ENCODE measurements at places on chromosomes 13 and 19. TPM values are rescaled to one million over a fixed set of nuclear protein-coding genes. Genes with fewer than 3 reads are reported as not detected.

The ZNF57 gene
- total RNA-seq = 2.7 TPM

The CLEC11A gene
- total RNA-seq = 1.7 TPM

The TEX29 gene
- 0.27 TPM for total RNA-seq

The SRRM5 gene
- 0.59 TPM for total RNA-seq

The HTR2A gene
- total RNA-seq = not detected

The SLAIN1 gene
- total RNA-seq = 37.3 TPM
